Effector CD8-positive, alpha-beta T cell (primary cell): ENCODE measurements at places on chromosomes 3 and 15.

GRCh38 chr3:155425396-155425795 is 131.9 kb upstream of the STRIT1 start:
- no peak for DNase-seq

DNA sequence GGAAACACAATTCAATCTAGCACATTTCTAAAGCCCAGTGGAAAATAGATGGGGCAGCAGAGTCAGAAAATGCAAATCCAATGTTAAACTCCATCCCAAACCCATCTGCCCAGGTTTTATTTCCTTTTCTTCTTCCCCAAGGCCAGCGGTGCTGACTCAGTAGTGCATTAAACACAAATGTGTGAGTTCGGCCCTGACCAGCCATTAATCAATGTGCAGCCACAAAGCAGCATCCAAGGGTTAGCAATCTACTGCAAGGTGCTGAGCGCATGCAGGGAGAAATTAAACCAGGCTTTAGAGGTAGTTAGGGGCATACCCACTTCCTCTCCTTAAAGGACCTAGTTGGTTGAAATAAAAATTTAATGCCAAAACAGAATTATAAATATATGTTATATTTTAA is 583.3 kb upstream of the PPP2R3A start:
- DNase-seq, result no peak

- DNase-seq, result no peak
Observed at GRCh38 chr3:69871251-69871650, 128.3 kb upstream of the SAMMSON start.

DNA sequence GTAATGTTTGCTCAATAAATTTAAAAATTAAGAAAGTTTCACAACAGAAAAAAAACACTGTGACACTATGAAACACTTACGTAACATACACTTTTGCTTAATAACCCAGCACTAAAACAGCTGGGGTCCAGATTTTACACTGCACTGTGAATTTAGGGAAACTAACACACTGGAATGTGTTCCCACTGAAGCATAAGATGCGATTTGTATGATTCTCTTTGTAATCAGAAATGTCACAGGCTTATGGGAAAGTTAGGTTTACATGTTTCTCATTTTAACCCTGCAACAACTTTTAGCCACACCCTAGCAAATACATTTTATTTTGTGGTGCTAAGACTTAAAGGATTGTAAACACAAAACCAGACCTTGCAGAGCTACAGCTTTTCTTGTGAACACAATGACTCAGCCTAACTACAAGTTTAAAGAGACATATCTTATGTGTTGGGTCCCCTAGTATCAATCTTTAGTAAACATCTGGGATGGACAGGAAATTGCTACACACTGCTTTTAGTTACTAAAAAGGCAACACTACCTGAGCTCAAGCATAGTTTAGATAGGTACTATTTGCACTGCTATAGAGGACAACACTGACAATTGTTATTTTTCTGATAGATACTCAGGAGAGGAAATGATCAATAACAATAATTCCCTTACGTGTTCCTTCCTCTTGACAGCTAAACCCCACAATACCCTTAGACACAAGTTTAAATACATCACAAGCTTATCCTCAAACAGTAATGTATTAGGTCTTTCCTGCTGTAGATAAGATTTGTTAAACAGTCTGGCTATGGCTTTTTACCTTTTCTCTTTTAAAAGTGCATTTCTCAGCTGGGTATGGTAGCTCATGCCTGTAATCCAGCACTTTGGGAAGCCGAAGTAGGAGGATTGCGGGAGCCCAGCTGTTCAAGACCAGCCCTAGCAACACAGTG is 3.8 kb downstream of the PLD1 start:
- no peak for DNase-seq
